Right cardiac atrium (tissue), 5 donors: ENCODE measurements at places on chromosomes 2 and 18. TPM values are rescaled to one million over a fixed set of nuclear protein-coding genes. Genes with fewer than 3 reads are reported as not detected.

GRCh38 chr2:70930371-70931329 is 5.0 kb upstream of the ATP6V1B1 start:
- no peak for DNase-seq

DNA sequence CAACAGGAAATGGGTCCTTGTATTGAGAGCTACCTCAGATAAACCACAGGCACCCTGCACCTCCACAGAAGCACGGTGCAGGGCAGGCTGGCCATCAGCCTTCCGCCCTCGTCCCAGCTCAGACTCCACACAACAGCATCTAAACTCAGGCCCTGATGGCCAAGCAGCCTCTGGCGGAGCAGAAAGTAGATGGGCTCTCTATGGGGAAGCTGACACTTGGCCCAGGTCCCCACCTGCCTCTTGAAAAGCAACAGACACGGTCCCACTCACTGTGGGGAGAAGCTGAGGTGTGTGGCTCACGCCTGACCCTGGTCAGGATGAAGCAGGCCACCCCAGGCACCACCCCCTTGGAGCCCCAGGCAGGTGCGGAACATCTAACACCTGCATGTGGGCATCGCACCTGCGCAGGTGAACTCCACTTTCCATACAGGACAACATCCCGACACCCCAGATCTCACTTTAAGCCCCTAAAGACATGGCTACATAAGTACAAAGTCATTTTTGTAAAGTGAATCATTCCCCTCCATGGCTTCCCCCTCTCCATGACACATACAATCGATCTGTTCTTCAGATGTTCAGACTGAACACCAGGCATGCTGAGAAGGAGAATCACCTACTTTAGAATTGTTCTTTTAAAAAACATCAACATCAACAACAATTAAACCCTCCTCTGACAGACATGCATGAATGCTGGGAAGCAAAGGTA is 208.4 kb downstream of the ZBTB7C start:
- DNase-seq: no peak

DNA sequence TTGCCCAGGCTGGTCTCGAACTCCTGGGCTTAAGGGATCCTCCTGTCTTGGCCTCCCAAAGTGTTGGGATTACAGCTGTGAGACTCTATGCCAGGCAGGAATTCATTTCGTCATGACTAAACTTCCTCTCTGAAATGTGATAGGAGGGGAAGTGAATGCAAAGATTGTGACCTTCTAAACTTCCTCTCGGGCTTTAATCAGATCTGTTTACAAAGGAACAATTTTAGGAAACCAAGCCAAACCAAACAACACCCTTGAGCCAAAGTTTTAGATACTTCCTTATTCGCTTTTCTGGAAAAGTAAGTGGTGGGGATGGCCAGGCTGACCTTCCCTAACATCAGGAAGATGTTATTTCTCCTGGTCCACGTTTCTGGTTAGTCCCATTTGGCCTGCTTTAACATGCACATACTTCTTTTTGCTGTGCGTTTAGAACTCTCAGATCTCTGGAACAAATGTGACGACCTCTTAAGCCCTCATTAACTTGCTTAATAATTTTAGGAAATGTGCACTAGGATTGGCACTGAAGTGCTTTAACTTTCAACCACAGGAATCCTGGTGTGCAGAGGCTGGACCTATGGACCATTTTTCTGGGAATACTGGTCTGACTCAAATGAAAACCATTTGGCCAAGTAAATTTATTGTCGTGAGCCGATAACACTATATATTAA is 33.2 kb upstream of the YES1 start:
- no peak for DNase-seq

DNA sequence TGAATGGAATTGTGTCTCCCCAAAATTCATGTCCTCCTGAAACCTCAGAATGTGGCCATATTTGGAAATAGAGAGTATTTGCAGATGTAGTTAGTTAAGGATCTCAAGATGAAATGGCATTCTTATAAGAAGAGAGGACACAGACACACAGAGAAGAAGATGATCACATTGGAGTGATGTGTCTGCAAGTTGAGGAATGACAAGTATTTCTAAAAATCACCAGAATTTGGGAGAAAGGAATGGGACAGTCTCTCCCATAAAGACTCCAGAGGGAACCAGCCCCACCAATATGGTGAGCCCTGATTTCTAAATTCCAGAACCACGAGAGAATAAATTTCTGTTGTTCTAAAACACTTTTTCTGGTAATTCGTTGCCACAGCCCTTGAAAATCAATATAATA is 166.3 kb downstream of the C1D start:
- no peak for DNase-seq

DNA sequence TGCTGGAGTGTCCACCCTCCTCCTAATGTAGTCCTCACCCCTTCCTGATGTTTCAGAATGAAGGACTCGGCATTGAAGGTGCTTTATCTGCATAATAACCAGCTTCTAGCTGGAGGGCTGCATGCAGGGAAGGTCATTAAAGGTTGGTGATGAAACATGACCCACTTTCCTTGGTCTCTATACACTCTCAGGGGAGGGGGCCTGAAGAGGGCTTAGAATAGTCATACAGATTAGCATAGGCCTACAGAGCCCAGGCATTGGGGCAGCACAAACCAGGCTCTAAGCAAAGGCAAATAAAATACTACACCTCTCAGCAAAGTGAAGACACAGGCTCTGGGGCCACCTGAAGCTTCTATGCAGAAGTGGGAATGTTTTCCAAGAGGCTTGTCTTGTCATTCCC is 1.8 kb downstream of the IL36RN start:
- DNase-seq: no peak

DNA sequence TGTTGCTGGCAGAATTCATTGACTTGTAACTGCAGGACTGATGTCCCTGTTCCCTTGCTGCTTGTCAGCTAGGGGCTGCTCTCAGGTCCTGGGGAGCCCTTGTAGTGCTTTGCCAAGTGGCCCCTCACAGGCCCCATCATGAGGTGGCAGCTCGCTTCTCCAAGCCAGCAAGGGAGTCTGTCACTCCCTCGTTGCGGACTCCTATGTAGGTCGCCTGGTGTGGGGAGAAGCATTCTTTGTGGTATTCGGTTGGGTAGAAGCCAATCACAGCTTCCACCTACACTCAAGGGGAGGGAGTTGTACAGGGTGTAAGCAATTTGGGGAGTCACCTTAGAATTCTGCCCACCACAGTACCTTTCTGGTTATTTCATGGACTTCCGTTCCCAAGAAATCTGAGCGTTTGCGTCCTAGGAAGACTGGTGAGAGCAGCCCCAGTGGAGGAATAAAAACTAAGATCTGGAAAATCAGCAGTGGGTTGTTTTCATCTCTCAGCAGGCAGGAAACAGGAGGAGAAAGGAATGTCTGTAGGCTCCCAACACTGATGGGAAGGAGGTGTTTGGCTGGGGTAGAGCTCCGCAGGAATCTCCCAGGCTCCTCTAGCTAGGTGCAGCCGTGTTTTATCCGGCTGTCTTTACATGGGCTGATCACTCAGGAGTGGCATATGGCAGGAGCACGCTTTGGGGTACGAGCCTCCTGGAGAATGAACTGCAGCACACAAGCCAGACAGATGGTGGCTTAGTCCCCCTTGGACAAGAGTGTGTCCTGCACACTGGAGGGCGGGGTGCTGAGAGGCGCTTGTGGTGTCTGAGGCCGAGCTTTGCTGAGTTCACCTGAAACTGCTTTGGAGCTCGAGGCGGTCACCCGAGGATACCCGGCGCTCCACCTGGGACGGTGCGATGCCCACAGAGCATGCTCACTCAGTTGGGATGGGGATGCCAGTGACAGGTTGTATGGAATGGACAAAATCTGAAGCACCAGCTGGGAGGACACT is 58.3 kb downstream of the LDLRAD4 start:
- DNase-seq: no peak

Gene LAMA1
- polyA plus RNA-seq: 0.02 TPM

DNA sequence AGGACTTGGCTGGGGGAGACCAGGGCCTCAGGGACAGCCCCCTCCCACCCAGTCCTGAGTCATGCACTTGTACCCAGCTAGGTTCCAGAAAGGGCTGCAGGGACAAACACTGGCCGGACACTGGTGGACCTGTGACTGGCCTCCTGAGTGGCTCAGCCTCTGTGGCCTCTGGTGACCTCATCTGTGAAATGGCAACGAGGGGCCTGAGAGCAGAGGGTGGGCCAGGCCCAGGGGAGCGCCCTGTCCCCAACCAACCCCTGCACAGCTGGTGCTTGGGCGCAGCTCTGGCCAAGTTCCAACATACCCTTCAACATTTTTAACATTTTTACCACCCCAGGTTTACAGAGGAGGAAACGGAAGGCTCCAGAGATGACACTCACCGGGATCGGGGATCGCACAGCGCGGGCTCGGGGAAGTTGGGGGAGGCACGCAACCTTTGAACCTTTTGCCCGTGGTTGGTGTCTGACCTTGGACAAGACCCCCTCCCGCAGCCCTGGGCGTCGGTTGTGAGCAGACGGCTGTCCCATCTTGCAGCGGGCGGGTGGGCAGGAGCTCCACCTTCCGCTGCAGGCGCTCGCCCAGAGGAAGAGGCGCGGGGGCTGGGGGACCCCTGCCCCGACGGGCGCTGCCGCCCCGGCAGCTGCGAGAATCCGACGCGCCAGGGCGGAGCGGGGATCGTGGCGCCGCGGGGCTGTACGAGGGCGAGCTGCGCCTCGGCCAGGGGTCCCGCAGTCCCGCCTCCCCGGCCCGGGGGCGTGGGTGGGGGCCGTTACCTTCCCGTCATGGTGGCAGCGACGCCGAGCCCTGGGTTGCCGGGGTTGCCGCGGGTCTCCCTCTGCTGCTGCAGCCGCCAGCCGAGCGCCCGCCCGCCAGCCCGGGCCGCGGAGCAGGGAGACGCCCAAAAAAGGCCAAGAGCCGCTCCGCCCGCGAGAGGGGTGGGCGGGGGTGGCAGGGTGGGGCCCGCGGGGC is 805 bp downstream of the LIMS2 start:
- peak; percentile 84 for DNase-seq

Gene SRD5A2
- not detected for polyA plus RNA-seq

Gene M1AP
- polyA plus RNA-seq: 0.07 TPM

Gene MATN3
- polyA plus RNA-seq: 0.29 TPM

- DNase-seq: peak; percentile 63
Observed at GRCh38 chr18:79616651-79617510, 62.7 kb upstream of the CTDP1 start.

GRCh38 chr2:71503837-71504236 is 50.5 kb downstream of the DYSF start:
- DNase-seq: peak; percentile 75

GRCh38 chr18:79851950-79852349 is 54.2 kb downstream of the KCNG2 start:
- no peak for DNase-seq

DNA sequence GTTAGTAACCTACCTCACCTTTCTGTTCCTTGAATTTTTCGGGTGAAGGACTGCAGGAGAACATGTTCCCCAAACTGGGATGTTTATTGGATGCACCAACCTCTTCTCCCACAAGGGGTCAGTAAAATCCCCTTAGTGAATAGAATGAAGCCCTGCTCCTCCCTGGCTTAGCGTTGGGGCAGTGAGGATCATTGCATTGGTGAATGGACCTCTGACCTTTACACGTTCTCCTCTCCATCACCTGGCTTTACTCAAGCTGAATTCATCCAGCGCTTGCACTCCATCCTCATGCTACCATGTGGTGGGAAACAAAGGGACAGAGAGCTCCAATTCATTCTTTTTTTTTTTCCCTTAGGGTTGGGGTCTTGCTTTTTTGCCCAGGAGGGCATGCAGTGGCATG is 157.2 kb downstream of the MIB1 start:
- no peak for DNase-seq

Gene PDE11A
- polyA plus RNA-seq: 0.16 TPM

- no peak for DNase-seq
Observed at GRCh38 chr2:139704606-139705005, 924.4 kb upstream of the NXPH2 start.

- DNase-seq: no peak
Observed at GRCh38 chr18:72375618-72376017, 168.5 kb downstream of the CBLN2 start.

- DNase-seq: no peak
Observed at GRCh38 chr2:39867268-39867667, 88.2 kb upstream of the THUMPD2 start.

Gene GPR39
- not detected for polyA plus RNA-seq

GRCh38 chr2:215083146-215083545 is 55.3 kb downstream of the ABCA12 start:
- DNase-seq: no peak

DNA sequence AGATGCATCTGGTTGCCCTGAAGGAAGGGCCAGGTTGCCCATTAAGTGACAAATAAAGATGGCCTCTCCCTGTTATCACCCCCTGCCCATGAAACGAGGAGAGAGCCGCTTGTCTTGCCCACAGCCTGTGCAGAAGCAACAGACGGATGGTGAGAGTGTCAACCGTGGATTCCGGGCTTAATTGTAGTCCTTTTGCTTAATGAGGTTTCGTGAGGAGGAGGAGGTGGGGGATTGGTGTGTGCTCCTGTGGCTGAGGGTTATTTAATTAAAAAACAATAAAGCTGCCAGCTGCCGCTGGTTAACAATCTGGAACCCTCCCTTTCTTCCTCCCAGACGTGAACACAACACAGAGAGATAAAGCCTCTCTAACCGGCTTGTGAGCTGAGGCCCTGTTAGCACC is 188.0 kb upstream of the PARD3B start:
- no peak for DNase-seq

DNA sequence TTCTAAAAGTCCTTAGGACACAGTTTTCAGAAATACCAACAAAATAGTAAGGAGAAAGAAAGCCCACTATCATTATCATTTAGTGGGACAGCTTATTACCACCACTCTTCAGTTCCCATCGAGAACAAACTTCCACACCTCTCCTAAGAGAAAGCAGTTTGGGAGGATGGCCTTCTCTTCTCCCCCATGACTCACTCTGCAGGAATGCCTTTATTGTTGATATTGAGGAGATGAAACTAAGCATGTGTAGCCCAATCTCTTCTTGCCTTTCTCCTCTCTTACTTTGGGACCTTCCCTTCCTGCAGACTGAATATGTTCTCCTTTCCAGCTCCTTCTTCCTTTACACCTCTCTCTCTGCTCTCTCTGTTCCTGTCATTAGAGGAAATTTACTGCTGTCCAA is 30.0 kb upstream of the ERMN start:
- no peak for DNase-seq

Gene PRKRA
- polyA plus RNA-seq: 35.5 TPM

- DNase-seq: no peak
Observed at GRCh38 chr18:2850816-2851215, 4.0 kb downstream of the EMILIN2 start.

Gene SLC14A1
- polyA plus RNA-seq: 11.5 TPM

- peak; percentile 70 for DNase-seq
Observed at GRCh38 chr2:20141056-20141762, 83.7 kb downstream of the SDC1 start.

Gene CD8B
- 0.20 TPM for polyA plus RNA-seq

Gene HTR2B
- polyA plus RNA-seq: 2.3 TPM

DNA sequence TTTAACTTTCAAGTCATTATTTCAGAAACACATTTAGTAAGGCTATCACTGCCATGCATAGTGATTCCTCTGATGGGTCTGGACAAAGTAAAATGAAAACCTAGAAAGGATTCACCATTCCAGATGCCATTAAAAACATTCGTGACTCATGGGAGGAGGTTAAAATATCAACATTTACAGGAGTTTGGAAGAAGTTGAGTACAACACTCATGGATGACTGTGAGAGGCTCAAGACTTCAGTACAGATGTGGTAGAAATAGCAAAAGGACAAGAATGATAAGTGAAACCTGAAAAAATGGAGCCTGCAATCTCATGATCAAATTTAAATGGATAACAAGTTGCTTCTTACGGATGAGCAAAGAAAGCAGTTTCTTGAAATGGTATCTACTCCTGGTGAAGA is 5.8 kb upstream of the TWSG1 start:
- no peak for DNase-seq

Gene ASB18
- 1.2 TPM for polyA plus RNA-seq

GRCh38 chr2:84487298-84487996 is 28.4 kb upstream of the SUCLG1 start:
- no peak for DNase-seq

Gene KHK
- polyA plus RNA-seq: 1.7 TPM

Gene ZNF396
- 0.72 TPM for polyA plus RNA-seq

- DNase-seq: no peak
Observed at GRCh38 chr2:19364014-19364413, 5.6 kb upstream of the OSR1 start.

Gene PROM2
- polyA plus RNA-seq: 0.79 TPM
